Activated CD4-positive, alpha-beta T cell treated with anti-CD3 and anti-CD28 coated beads, Interleukin-2, amount 10 ng/mL, durations not matched to agents 24 days and 14 days (primary cell): ENCODE measurements at places on chromosomes 5 and 9. TPM values are rescaled to one million over a fixed set of nuclear protein-coding genes. Genes with fewer than 3 reads are reported as not detected.

DNA sequence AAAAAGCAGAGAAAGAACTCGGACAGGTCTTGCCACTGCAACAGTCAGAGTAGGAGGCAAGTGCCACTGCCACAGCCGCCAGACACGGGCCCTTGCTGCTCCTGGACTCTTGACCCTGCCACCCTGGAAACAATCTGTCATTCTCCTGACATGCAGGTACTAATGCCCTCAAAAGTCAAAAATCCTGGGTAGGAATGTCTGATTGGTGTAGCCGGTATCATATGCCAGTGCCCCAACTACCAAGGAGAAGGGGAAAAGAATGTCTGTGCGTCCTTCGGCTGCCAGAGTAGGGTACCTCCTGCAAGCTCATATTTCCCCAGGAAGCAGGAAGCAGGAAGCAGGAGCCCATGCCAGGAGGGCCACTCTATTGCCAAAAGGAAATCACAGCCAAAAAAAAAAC, 30.5 kb upstream of the F2RL1 start:
- no peak for DNase-seq

DNA sequence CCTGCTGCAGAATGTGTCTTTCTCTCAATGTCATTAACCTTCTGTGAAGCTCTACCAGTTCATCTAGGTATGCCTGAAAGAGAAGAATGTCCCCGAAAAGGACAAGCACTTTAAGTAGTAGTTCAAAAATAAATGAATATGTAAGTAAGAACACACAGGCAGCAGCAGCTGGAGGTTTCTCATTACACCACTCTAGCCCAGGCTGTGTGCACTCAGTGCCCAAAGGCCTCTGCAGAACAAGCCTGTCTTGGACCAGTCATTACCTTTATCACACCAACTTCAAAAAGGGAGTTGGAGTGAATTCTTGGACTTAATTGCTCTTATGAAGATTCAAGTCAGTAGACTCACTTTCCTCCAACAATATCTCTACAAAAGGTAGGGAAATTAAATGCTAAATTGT, 268.8 kb downstream of the MLLT3 start:
- DNase-seq, result no peak

- no peak for DNase-seq
Measured at GRCh38 chr9:76609285-76610010, 150.5 kb downstream of the GCNT1 start.

SHROOM1 gene
- 5.3 and 7.4 TPM in 2 replicates for total RNA-seq

- DNase-seq, result no peak
Measured at GRCh38 chr9:99220011-99220410, 1.7 kb downstream of the ALG2 start.

CARTPT gene
- total RNA-seq, result not detected in 2 replicates

GRCh38 chr9:134557331-134557730, 84.3 kb upstream of the COL5A1 start:
- DNase-seq, result no peak

DNA sequence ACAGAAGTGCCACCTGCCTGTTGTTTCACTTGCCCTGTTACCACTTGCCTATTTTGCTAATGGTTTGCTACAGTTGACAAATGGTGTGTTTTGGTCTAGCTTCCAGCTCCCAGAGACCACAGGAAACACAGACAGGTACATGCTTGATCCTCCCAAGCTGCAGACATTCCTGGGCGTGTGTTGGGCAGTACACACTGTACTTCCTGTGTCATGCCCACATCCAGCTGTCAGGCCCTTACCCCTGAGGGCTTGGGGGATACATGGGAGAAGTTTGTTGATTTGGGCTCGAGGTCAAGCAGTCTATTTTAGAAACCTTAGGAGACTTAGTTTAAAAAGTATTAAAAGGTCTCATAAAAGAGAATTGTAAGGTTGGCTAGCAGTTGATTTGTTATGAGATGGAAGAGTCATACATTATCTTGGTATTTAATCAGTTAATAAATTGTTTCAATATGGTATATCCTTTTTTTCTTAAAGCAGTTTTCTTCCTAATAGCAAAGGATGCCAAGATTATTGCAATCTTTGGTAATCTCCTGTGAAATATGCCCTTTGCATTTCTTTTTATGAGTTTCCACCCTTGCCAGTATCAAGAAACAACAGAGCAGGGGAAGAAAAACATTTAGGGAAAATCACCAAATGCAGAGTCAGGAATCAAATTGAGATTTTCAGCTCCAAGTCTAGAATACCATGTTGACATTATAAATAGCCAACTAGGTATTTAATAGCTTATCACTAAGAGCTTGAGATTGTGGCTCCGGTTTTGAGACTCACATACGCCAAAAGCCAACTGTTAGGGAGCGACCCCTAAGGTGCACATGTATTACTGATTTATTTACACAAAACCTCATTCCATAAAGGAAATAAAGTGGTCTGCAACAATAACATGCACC, 52.3 kb upstream of the CD180 start:
- DNase-seq, result no peak

CAVIN4 gene
- total RNA-seq, result 0.19 and 0.21 TPM in 2 replicates

DNA sequence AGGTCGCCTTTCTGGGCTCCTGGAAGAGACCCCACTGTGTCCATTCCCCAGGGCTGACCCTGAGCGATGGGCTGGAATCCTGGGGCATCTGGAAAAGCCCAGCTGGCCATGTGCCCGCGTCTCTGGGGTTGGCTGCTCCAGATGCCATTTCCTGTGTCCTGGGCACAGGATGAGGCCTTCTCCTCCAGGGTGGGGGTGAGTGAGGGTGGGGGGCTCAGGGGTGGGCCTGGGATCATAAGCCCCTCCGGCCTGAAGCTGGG, 30.7 kb downstream of the PAEP start:
- DNase-seq, result no peak

PRSS3 gene
- total RNA-seq, result not detected in 2 replicates

IFNA6 gene
- not detected in 2 replicates for total RNA-seq

DNA sequence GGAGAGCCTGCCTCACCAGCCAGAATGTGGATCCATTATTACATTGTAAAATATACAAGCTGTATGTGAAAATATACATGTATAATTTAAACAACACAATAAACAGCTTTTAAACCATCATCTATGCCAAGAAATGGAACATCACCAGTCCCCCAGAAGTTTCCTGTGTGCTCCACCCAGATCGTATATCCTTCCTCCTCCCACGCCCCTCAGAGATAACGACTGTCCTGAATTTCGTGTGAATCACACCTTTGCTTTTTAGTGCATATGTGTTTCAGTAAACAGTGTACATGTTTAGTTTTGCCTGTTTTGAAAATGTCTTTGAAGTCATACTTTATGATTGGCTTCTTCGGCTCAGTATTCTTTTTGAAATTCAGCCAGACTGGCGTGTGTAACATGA, 134.6 kb upstream of the MYO10 start:
- DNase-seq, result no peak
